ENCODE measurements at places on chromosomes 16 and 17.

DNA sequence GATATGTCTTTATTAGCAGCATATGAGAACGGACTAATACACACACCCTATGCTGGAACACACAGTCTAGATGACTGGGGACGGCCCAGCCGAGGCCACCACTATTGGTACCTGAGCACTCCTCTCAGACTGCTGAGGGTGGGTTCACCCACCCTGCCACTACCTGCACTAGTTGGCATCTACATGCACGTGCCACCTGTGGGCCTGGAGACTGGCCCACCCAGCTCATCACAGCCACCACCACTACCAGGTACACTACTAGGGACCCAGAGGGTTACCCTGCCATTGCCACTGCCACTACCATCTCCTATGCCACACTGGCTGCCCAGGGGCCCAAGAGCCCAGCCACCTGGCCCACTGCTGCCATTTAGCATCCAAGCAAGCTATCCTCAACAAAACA, 32.5 kb downstream of the MEAK7 start:
- no peak for DNase-seq

DNA sequence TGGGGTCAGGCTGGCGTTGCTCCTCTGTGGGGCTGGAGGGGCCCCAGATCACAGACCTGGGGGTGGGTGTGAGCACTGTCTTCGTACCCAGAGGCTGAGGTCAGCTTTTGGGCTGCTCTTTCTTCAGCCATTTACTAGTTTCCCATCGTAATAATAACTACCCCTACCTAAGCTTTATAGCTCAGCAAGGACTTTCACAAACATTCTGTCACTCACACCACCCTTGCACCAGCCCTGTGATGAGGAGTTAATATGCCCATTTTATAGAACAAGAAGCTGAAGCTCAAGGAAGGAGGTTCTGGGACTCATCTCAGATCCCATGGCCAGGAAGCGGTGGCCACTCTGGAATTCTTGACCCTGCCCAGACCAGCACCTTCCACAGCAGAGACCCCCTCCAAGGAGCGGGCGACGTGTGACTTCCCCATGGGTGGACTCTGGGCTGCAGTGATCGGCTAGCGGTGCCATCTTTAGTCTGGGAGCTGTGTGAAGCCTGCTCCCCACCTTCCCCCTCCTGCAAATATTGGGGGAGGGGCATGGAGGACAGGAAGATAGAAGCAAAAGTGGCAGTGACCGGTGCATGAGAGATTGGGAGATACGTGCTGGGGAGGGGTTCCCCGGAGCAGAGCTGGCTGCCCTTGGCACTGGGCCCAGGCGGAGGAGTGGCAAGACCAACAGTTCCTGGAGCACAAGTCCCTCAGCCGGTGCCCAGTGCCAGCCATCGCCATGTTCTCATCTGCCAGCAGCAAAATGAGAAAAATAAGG, 81.8 kb upstream of the TOB1 start:
- no peak for DNase-seq

- DNase-seq: no peak
These were observed 64.0 kb upstream of the FOXF1 start for GRCh38 chr16:86446279-86446678.

GRCh38 chr16:82152196-82152595, 17.8 kb downstream of the MPHOSPH6 start:
- no peak for DNase-seq

DNA sequence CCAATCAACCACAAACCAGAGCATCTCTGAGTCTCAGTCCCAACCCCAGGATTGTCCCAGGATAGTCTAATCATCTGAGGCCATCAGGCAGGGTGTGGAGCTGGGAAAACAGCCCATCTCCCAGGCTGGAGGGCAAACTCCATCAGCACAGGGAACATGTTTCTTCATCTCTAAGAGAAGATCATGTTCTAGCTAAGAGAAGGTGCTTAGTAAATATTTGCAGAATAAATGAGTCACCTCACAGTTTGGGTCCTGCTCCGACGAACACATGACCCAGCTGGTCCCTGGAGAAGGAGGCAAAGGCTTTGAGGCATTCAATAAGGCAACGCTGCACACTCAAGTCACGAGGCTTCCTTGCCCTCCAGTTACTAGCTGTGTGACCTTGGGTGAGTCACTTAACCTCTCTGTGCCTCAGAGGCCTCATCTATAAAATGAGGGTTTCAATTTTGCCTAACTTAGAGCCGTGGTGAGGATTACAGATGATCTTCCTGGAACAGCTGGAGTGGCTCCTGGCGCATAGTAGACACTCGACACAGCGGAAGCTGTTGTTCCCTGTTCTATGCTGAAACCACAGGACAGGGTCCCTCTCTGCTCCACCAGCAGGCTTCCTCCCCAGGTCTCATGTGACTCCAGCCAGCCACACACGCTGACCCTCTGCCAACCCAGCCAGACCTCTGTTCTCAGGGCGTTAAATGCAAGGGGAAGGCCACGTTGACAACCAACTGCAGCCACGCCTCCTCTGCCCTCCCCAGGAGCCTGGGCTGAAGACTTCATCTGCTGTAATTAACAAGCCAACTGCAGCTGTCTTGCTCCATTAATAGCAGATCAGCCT, 10.3 kb upstream of the RPL38 start:
- DNase-seq: peak; percentile 20
